B cell (primary cell): ENCODE measurements at places on chromosomes 6 and 20.
A peak's percentile ranks its signal among the peaks of the same experiment; 100 is the strongest.

- H3K27me3 ChIP-seq: no peaks in the 10 kb centered on the region
- DNase-seq: no peak
- H3K4me1 ChIP-seq: no peaks in the 10 kb centered on the region
- no peaks in the 10 kb centered on the region for H3K36me3 ChIP-seq
Observed at GRCh38 chr6:54109586-54109985, 1.7 kb upstream of the MLIP start.

- no peaks in the 10 kb centered on the region for H3K36me3 ChIP-seq
- H3K27ac ChIP-seq: no peak overlapping the region
- H3K27me3 ChIP-seq: no peaks in the 10 kb centered on the region
- H3K4me1 ChIP-seq: no peaks in the 10 kb centered on the region
- DNase-seq: no peak
Observed at GRCh38 chr20:42628683-42629082, 561.0 kb downstream of the PTPRT start.

DNA sequence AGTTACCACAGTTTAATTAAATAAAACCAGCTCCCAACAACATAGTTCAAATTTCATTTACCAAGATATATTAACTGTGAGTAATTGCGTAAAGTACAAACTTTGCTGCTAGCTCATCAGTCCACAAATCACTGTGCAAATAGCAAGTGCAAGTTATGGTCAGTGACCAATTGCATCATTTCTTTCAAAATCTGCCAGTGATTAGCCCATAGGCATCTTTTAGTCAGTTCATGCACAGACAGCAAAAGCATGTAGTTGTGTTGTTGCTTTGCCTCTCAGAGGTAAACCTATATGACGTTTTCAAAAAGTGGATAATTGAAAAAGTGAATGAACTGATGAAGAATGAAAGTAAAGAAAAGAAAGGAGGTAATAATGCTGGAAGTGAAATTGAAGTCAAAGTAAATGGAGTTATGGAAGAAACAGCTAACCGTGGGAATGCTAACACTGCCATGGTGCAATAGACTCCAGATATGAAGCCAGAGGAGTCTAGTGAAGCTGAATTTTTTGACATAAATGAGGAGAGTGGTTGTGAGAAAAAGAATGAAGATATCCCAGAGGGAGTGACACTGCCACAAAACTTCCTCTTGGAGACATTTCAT lies 36.5 kb downstream of the ENPP1 start:
- no peaks in the 10 kb centered on the region for H3K27me3 ChIP-seq
- H3K4me3 ChIP-seq: no peak overlapping the region
- no peaks in the 10 kb centered on the region for H3K36me3 ChIP-seq
- no peak for DNase-seq

DNA sequence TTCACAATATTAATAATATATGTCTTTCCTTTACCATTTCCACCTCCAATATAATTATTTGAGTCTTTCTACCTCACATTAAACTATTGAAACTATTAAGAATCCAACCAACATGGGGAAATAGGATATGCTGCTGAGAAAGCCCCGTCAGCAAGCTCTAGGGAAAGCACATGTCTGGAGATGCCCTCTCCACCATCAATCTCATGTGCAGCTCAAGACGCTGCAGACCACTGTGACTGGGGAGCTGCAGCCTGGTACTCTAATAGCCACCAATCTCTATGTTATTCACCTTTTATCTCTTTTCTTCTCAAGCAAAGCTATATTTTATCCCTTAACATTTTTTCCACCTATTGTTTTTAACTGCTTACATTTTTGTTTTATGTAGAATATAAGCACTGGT lies 50.3 kb downstream of the COL9A1 start:
- no peaks in the 10 kb centered on the region for H3K4me1 ChIP-seq
- no peak overlapping the region for H3K4me3 ChIP-seq
- no peak for DNase-seq
- no peaks in the 10 kb centered on the region for H3K36me3 ChIP-seq

GRCh38 chr6:84774985-84775284 lies 10.5 kb upstream of the TBX18 start:
- DNase-seq: no peak
- H3K4me1 ChIP-seq: no peaks in the 10 kb centered on the region
- H3K4me3 ChIP-seq: no peak overlapping the region
- H3K27me3 ChIP-seq: no peaks in the 10 kb centered on the region
- no peaks in the 10 kb centered on the region for H3K36me3 ChIP-seq

DNA sequence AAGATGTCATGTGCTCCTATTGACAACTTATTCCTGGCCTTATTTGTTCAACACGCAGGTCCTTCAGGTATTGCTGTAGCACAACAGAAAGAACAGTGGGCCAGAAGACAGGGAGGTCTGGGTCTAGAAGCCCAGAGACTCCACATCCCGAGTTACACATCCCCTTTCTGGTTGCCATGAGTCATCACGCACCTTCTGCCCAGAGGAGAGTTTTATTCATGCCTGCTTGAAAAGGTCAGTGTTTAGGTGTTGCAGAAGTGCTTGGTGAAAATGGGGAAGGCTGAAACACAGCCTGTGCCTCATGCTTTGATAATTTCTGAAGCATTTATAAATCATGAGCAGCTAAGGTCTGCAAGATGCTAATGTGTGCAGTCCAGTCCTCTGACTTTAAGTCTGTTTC lies 256.4 kb downstream of the GMPR start:
- H3K4me3 ChIP-seq: no peak overlapping the region
- H3K36me3 ChIP-seq: no peaks in the 10 kb centered on the region
- no peaks in the 10 kb centered on the region for H3K27me3 ChIP-seq
- no peak overlapping the region for H3K27ac ChIP-seq
- peak; percentile 35 for DNase-seq

DNA sequence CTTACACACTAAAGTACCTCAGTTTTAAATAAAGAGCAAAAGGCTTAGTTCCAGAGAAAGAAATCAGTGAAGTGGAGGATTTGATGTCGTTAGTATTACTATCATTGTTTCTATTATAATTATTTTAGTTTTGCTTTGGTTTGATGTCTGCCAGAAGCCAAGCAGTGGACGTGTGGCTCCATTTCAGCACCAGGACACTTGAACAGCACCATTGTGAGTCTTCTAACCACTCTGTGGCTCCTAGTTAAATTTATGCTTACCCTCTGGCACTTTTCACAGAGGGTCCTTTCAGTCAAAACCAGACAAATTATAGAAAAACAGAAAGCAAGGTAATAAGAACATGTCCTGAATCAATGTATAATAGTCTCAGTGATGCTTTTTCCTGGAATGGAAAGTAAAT lies 3.4 kb downstream of the COL9A1 start:
- DNase-seq: no peak
- H3K27ac ChIP-seq: no peak overlapping the region
- no peaks in the 10 kb centered on the region for H3K36me3 ChIP-seq
- no peak overlapping the region for H3K4me3 ChIP-seq

DNA sequence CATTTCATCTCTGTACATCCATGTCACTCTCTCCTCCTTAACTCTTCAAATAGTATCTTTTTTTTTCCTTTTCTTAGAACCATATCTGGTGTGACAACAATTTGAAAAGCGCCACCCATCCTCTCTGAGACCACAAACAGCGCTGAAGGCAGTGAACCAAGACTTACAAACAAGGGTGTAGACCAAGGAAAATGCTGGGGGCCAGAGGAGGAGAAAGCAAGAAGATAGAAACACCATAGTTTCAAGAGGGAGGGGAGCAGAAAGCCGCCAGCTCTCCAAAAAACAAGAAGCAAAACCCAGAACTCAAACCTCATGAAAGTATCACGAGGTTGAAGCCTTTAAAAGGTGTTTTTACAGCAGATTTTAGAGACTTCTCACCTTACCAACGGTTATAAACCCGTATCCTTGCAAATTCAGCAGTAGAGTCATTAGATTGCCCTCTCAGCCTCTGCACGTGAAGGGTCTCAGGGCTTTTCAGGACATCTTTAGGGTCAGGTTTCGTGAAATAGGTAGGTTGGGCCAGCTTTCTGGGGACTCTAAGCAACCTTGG lies 13.3 kb upstream of the RIPOR2 start:
- no peaks in the 10 kb centered on the region for H3K36me3 ChIP-seq
- H3K27me3 ChIP-seq: no peaks in the 10 kb centered on the region
- peak overlapping the region; percentile 92 for H3K27ac ChIP-seq

DNA sequence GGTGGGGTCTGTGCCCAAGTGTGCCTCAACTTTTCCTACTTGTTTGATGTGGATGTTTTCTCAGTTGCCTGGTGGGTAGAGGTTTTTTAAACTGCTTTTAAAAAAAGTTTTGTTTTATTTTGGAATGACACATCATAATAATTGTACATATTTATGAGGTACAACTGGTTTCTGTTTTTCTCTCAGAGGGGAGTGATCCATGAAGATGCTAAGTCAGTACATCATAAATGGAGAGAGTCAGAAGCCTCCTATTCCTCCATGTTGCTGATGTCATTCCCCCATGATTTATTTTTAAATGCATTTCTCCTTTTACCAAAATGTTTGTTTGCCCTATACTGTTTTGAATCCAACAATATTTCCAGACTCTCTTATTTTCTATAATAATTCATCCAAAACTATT lies 77.3 kb upstream of the CLVS2 start:
- no peaks in the 10 kb centered on the region for H3K4me1 ChIP-seq
- no peak overlapping the region for H3K27ac ChIP-seq
- no peak overlapping the region for H3K4me3 ChIP-seq

DNA sequence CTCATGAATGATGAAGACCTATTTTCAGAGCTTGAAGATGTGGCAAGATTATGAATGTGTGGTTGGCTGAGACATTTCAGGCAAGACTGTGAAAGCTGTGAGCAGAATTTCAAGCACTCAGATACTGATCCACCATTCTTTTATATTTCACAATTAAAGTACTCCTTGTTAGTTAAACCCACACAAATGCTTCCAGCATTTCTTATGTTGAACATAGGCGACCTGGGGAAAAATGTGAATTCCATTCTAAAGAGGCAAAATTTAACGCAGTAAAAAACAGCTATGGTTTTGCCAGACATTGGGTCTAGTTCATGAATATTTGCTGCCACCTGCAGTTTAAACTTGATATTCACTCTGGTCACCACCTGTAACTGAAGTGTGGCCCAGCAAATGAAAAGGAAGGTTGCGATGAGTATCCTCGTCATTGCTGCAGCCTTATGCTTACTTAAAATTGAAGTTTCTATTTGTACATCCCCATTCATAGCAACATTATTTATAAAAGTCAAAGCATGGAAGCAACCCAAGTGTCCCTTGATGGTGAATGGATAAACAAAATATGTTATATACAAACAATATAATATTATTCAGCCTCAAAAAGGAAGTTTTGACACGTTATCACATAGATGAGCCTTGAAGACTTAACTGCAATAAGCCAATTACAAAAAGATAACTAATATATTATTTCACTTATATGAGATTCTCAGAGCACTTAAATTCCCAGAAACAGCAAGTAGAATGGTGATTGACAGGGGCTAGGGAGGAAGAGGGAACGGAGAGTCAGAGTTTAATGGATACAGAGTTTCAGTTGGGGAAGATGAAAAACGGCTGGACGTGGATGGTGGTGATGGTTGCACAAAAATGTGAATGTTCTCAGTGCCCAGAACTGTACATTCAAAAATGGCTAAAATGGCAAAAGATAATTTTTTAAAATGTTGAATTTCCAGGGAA lies 32.4 kb upstream of the FAM184A start:
- H3K4me1 ChIP-seq: no peaks in the 10 kb centered on the region
- no peak overlapping the region for H3K27ac ChIP-seq
- no peaks in the 10 kb centered on the region for H3K36me3 ChIP-seq
- no peaks in the 10 kb centered on the region for H3K27me3 ChIP-seq

DNA sequence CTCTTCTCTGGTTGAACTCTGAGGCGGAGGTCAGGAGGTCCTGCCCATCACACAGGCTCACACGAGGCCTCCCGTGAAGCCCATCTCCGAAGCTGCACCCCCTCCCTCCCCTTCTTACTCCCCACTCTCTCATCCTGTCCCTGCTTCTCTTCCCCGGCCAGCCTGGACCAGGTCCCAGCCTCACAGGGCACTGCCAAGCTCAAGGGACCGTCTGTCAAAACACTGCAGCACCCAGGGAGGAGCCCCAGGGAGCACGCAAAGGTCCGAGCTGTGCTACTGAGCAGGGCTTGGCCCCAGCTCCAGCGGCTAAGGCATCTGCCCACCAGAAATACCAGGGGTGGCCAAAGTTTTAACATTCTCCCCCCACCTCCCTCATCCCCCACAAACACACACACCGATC lies 70.0 kb downstream of the PSMG4 start:
- H3K27me3 ChIP-seq: no peaks in the 10 kb centered on the region
- H3K36me3 ChIP-seq: no peaks in the 10 kb centered on the region
- no peak for DNase-seq
- H3K27ac ChIP-seq: no peak overlapping the region

- peak; percentile 20 for DNase-seq
- no peak overlapping the region for H3K4me3 ChIP-seq
- no peaks in the 10 kb centered on the region for H3K4me1 ChIP-seq
- H3K27ac ChIP-seq: no peak overlapping the region
- H3K27me3 ChIP-seq: no peaks in the 10 kb centered on the region
- peaks cover 6% of the 10 kb centered on the region for H3K36me3 ChIP-seq
Observed at GRCh38 chr6:152206072-152206818, 398.8 kb downstream of the ESR1 start.

DNA sequence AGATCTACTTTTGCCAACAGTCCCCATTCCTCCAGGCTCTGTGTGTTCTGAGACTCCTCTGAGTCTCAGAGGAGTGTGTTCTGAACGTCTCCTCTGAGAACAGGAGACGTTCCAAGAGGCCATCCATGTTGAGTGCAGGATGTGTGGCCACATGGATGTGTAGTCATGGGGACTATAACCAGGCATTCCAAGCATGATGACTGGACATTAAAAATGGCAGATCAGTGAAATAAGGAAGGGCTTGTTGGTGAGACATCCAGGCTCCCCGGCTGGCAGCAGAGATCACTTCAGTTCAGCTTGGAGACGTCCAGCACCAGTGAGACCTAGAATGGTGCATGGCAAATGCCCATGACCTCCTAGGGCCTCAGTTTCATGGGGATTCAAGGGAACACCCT lies 34.3 kb upstream of the POU5F1 start:
- H3K4me3 ChIP-seq: peak overlapping the region; percentile 63
- peak overlapping the region; percentile 94 for H3K27ac ChIP-seq
- H3K27me3 ChIP-seq: no peaks in the 10 kb centered on the region
- H3K36me3 ChIP-seq: no peaks in the 10 kb centered on the region
- peaks cover 41% of the 10 kb centered on the region for H3K4me1 ChIP-seq

DNA sequence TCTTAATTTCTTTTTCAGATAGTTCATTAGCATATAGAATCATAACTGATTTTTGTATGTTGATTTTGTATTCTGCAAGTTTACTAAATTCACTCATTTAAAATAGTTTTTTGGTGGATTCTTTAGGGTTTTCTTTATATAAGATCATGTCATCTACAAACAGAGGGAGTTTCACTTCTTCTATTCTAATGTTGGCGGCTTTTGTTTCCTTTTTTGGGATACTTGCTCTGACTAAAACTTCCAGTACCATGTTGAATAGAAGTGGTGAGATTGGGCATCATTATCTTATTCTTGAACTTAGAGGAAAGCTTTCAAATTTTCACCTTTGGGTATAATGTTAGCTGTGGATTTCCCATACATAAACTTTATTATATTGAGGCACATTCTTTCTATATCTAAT lies 296.9 kb downstream of the BCKDHB start:
- DNase-seq: no peak
- no peak overlapping the region for H3K27ac ChIP-seq

GRCh38 chr6:68680264-68680663 lies 45.2 kb downstream of the ADGRB3 start:
- no peak overlapping the region for H3K27ac ChIP-seq
- H3K4me1 ChIP-seq: no peaks in the 10 kb centered on the region
- H3K4me3 ChIP-seq: no peak overlapping the region
- no peaks in the 10 kb centered on the region for H3K27me3 ChIP-seq
- H3K36me3 ChIP-seq: no peaks in the 10 kb centered on the region
